ENCODE measurements at places on chromosomes 4 and X.

DNA sequence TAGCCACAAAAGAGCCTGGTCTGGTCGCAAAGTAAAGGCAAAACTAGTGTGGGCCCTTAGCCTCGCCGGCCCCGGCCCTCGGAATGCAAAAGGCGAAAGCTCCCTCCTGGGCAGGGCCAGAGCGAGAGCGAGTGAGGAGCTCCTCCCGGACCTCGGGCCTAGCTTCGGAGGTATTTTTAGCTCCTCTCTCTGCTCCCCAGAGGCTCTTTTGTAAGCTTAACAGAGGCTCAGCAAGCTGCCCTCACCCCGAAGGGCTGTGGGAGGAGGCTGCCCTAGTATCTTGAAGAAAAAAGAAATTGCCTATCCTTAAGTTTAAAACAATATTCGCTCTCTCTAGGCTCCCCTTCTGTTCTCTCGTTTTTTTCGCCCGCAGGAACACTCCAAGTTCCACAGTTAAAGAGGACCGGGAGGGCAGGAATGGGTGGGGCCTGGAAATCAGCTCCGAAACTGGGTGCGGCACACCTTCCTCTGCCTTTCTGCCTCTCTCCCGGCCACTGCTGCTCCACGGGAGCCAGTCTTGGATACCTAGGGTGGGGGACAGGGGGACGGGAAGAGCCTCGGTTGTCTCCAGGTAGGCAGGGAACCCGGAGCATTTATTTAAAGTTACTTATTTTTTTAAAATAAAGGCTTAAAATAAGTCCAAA is 12.1 kb downstream of the HAND2 start:
- no peak for DNase-seq

DNA sequence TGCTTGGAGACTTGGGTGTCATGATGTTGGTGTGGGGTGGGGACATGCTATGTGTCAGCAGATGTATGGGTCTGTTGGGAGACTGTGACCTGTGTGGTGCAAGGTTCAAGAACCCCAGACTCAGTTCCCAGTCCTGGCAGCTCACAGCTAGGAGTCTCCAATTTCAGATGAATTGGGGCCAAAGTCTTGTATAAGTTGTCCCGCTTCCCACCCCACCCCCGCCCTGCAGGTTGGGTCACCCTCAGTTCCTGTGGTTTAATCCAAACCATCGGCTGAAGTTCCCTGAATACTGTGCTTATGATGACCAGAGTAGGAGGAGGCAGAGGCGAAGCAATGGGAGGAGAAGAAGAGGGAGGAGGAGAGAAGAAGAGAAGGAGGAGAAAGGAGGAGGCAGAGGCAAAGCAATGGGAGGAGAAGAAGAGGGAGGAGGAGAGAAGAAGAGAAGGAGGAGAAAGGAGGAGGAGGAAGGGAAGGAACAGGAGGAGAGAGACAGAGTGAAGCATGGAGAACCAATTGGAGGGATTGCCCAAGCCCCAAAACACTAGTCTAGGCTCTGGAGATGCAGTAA is 112.6 kb downstream of the EFNB1 start:
- no peak for DNase-seq

DNA sequence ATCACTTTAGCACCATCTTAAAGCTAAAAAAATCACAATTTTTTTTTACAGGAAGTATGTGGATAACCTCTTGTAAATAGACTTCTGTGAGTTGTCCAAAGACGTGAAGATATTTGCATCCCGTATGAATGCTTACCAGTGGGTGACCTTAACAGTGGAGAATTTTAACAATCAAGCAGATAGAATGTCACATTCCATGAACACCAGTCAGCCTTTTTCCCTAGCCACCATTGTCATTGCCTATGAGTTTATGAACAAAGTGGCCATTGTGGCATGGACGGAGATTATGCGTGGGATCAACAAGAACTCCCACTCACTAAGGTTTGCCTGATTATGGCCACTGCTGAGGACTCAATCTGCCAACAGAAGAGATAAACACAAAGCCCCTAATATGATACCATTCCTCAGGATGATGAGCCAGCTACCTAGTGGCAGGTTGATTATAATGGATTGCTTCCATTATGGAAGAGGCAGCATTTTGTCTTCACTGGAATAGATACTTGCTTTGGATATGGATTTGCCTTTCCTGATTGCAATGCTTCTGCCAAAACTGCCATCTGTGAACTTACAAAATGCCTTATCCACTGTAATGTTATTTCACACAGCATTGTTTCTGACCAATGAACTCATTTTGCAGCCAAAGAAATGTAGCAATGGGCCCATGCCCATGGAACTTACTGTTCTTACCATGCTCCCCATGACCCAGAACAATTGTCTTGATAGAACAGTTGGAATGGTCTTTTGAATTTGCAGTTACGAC is 830.9 kb upstream of the NDST4 start:
- no peak for DNase-seq

DNA sequence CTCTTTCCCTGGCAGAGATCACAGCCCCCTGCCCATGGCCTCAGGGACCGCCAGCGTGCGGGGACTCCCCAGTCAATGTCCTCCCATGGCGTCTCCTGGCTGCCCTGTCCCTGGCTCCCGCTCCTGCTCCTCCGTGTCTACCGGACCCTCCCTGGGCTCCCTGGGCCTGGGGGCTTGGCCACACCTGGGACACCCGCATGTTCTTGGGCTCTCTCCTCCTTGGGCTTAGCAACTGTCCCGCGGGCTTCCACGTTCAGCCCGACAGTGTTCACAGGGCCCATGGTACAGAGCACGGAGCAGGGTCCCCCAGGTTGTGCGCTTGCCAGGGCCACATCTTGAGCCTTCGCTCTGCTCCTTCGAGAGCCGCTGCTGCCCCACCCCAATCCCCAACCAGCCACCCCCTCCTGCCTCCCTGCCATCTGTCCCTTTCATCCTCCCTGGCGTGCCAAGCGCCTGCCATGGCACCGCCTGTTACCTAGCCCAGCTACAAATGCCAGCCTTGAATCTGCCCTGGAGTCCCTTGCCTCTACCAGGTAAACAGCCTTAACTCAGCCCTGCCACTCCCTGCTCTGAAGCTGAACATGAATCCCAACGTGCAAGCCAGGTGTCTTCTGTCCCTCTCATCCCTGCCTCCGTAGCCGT is 3.9 kb downstream of the AVPR2 start:
- no peak for DNase-seq

DNA sequence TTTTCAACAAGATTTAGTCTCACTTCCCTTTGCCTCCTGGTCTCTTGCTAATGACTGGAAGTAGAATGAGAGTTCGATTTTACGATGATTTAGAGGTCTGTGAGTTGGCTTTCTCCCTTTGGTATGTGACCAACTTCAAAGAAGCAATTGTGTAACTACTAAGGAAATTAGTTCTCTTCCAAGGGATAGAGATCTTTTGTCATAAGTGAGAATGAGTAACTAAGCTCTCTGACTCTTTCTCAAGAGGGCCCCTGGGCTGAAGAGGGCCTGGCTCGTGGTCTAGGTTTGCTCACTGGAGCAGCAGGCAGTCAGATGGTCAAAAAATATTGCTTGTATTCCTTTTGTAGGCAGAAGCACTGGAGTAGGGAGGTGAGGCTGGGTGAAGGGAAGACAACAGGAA is 176.3 kb downstream of the ENOX2 start:
- DNase-seq = no peak

GRCh38 chr4:850323-850945 is 24.5 kb upstream of the CPLX1 start:
- no peak for DNase-seq

GRCh38 chr4:138241281-138242075 is 671 bp downstream of the SLC7A11 start:
- DNase-seq = no peak

- DNase-seq = peak; percentile 71
Measured at GRCh38 chr4:16196482-16197393, 29.5 kb downstream of the TAPT1 start.

GRCh38 chrX:82127228-82128123 is 925.6 kb downstream of the SH3BGRL start:
- no peak for DNase-seq

DNA sequence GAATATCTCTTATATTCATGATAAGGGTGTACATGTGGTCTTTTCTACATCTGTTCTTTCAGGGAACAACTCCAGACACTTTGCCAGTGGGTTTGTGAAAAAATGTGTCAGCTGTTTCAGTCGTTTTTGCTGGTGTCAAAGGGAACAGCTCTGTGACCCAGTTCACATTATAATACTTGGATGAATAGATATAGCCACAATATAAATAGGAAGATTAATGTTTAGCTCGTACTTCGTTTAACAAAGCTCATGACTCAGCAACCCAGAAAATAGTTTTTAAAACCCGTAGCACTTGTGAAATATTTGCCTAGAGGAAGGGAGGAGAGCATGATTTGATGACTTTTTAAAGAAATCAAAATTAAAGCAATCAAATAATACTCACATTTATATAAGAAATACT is 7.9 kb downstream of the LIAS start:
- DNase-seq = no peak

DNA sequence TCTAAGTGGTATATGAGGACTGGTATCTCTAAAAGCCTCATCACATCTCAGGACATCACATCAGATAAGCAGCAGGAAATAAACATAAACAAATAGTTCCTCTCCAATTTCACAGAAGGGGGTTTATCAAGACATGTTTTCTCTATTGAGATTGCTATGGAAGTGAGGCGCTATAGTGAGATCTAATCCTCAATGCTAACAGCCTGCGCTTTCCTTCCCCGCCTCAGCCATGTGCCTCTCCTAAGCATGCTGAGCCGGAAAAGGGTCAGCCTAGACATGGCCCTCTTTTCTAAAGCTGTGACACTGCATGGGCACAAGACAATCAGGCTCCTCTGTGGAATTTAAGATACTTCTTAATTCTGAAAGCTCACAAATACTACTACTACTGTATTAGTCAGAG is 286.1 kb downstream of the INPP4B start:
- DNase-seq = no peak

DNA sequence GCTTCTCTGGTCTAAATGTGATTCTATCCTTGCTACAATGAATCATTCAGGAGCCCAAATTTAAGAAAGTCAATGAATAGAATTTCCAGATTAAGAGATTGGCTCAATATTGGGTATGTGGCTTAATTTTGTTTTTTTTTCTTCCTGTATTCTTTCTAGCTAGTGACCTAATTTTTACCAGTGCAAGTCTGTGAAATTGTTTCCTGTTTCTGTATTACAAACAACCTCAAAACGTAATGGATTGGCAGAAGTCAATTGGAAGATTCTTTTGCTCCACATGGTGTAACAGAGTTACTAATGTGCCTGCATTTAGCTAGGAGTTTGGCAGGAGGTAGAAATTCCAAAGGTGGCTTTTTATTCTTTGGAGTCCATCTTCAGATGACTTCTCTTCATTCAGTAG is 17.6 kb downstream of the DYNLT3 start:
- DNase-seq = no peak

GRCh38 chr4:21248331-21248730 is 548.1 kb downstream of the PACRGL start:
- no peak for DNase-seq

GRCh38 chr4:155197757-155198156 is 10.7 kb upstream of the NPY2R start:
- DNase-seq = no peak

GRCh38 chr4:1294891-1295290 is 5.2 kb downstream of the MAEA start:
- DNase-seq = no peak

DNA sequence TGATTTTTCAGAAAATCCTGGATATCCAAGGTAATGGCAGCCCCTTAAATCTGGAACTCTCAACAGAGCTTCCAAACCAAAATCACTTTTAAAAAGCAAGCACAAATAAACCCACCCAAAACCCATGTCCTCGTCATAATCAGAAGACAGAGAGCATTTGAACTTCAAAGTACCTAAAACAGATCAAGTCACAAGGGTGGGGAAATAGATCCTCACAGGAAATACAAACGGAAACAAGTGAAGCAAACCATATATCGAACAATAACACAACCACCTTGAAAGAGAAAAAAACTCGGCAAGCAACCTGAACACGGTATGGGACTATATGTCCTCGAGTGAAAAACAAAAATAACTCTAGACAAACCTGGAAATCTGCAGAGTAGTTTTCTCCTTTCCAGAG is 15.9 kb upstream of the CCNQ start:
- no peak for DNase-seq

GRCh38 chrX:96909291-96909690 is 25.6 kb downstream of the RPA4 start:
- no peak for DNase-seq

- no peak for DNase-seq
Measured at GRCh38 chr4:147877308-147877771, 145.5 kb downstream of the ARHGAP10 start.

DNA sequence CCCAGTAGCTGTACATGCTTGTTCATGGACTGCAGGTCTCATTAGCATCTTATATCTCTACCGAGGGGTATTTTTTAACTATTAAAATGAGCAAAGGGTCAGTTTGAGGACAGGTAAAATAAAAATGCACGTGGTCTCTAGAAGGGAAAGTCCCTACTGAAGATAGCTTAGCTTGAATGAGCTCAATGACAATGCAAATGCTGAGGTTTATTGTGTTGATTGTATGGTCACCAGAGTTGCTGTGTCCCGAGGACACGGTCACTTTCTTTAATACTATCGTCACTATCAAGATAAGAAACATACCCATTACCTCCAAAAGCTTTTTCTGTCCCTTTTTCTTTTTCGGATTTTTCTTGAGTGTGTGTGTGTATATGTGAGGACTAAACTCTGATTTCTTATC is 250.5 kb upstream of the PRKX start:
- DNase-seq = no peak

GRCh38 chr4:39950861-39951481 is 26.7 kb downstream of the PDS5A start:
- DNase-seq = no peak

DNA sequence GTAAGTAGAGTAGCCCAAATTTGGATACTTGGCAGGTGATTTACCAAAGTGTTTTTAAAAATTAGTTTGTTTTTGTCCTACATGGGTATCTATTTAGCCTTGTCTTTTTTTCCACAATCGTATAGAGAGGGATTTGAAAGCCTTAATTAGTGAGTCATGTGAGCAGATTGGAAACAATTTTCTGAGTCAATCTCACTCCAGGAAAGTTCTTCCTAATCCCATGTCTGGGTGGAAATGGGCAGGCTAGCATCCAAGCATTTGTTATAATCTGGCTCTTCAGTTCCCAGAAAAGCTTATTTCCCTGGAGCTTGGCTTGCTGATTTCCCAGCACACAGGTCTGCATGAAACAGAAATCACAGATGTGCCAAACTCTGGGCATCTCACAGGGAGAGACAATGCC is 426.9 kb upstream of the BOD1L1 start:
- DNase-seq = no peak

DNA sequence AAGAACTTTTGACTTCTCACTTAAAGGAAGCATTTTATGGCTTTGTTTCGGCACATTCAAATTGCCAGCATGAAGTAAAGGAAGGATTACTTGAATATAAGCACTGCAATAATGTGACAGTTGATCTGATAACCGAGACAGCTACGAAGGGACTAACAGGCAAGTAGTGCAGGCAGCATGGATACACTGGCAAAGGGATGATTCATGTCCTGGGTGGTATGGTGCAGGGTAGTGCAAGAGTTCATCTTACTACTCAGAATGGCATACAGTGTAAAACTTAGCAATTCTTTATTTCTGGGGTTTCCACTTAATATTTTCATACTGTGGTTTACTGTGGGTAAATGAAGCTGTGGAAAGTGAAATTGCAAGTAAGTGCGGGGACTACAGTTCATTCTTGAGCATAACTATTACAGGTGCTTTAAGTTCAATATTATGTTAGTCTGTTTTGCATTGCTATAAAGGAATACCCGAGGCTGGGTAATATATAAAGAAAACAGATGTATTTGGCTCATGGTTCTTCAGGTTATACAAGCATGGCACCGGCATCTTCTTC is 611.8 kb downstream of the SPOCK3 start:
- no peak for DNase-seq

- no peak for DNase-seq
Measured at GRCh38 chrX:40420899-40421729, 159.7 kb upstream of the ATP6AP2 start.
